ENCODE measurements at places on chromosomes 6 and 20.

- no peak for DNase-seq
Observed at GRCh38 chr20:56004611-56005388, 519 bp downstream of the CBLN4 start.

- no peak for DNase-seq
Observed at GRCh38 chr6:89008001-89008814, 44.8 kb upstream of the RNGTT start.

DNA sequence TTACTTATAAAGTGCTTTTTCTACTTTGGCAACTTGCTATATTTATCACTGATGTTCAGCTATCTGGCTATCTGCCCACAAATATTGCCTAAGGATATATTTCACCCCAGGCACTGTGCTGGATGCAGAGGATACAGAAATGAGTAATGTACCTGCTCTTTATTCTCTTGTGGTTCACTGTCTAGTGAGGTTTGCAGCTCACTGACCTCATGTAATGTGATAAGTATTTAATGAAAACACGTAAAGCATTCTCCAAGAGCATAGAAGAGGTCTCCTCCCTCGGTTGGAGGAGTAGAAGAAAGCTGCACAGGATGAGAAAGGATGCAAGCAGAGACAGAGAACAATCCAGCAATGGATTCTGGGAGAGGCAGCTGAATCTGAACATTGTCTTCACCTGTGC, 610.7 kb downstream of the CBLN4 start:
- DNase-seq: no peak

DNA sequence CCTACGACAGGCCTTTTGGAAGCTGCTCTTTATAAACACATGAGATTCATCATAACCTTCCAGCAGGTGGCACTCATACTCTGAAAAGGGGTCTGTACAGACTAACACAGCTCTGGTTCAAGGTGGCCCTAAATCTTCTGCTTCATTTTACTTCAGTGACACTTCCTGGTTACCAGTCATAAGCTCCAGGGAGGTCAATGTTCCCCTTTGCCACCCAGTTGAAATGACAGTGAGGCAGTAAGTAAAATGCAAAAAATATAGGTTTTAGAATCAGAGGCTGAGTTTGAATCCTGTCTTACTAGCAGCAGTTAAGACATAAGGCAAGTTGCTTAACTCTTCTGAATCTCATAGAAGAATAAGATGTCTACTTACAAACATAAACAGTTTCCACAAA, 132.8 kb downstream of the CDK19 start:
- DNase-seq: peak; percentile 18

DNA sequence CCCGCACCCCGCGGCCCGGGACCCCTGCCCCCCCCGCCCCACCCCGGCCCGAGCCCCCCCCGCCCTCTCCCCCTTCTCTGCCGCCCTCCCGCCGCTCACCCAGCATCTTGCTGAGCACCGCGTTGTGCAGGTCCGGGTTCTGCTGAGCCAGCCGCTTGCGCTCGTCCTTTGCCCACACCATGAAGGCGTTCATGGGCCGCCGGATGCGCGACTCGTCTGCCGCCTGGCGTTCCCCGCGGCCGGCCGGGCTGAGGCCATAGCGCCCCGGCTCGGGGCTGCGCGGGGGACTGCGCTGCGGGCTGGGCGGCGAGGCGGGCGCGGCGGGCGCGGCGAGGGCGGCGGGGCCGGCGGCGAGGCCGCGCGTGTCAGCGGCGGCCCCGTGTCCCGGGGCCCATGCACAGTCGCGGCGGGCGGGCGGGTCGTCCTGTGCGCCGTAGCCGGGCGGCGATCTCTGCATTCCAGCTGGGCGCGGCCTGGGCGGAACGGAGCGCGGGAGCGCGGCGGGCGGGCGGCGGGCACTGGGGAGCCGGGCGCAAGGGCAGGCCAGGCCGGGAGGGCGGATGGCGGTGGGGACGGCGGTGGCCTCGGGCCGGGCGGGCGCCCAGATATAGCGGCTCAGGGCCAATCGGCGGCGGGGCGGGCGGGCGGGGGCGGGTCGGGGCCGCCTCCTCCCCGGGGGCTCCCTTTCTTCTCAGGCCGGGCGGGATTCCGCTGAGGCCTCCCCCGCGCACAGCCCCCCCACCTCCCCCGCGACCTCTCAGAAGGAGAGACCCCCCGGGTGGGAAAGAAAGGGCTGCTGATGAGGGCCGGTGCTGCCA, at the start of gene SOX18:
Gene SOX18 (minus strand): TSS at position 580 of the 818 bp plus-strand sequence. CDS start 123 bp downstream, at position 457.
- no peak for DNase-seq

DNA sequence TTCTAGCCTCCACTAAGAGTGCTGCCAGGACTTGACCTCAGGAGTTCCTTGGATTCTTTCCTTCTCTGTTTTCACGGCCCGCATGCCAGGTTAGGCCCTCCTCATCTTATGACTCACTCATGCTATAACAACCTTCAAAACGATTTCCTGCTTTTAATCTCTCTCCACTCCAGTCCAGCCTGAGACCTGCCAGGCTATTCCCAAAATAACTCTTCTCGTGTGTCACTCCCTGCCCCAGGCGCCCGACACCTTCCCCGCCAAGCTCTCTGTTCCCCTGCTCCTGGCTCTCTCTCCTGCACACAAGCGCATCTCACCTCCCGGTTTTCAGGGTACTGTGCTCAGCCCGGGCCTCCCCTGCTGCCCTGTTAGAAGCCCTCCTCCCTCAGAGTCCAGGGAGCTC, 64.1 kb upstream of the RPS6KA2 start:
- DNase-seq: no peak

DNA sequence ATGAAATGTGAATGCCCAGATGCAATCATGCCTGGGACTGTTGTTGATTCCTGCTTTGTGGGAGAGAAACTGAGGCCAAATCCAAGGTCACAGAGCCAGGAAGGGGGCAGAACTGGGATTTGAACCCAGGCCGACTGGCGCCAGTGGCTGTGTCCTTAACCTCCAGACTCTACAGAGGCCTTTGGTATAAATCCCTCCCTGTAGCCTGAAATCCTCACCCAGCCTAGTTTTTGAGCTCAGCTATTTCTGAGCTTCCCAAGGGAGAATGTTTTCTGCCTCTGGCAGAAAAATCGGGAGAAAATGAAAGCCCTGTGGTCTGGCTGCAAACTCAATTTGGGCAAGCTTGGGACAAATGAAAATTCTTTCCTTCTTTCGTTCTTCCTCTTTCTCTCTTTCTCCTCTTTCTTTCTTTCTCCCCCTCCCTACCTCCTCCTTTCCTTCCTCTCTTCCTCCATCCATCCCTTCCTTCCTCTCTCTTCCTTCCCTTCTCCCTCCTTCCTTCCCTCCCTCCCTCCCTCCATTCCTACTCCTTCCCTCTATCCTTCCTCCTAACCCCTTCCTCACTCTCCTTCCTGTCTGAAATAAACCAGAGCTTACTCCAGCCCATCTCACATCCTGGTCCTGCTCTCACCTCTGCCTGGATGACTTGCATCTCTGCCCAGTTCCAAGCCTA, 34.9 kb downstream of the SNAI1 start:
- DNase-seq: no peak

DNA sequence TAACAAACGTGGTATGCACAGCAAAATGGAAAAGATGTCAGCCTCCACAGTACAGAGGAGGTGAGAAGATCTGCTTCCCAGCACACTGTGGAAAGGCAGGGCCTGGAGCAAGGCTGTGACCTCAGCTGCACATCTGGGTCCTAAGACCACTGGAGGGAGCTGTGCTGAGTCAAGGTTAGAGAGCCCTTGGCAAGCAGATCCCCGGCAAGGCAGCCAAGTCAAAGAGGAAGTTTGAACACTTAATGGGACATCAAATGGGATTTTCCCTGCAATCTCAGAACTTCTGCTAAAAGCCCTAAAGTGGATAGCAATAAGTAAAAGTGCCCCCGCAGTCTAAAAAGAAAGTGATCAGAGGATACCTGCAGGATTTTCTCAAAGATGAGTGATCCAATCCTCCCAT, 39.5 kb downstream of the UNC5CL start:
- no peak for DNase-seq

DNA sequence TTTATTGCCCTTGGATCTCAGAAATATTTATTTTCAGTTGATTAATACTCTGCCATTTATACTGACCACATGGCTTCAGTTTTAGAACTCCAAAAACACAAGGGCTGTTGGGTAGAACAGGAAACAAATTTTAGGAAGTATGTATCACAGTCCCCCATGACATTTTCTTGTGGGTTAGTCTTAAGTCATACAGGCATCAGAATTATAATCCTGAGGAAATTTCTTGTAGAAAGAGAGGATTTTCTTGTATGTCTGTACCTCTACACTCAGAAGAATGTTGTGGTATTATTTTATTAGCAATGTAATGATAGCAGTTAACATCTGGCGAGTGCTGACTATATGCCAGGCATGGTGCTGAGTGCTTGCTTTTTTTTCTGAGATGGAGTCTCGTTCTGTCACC, 302.9 kb downstream of the CLIC5 start:
- no peak for DNase-seq

- DNase-seq: no peak
Observed at GRCh38 chr20:15851576-15852215, 721.6 kb downstream of the KIF16B start.

DNA sequence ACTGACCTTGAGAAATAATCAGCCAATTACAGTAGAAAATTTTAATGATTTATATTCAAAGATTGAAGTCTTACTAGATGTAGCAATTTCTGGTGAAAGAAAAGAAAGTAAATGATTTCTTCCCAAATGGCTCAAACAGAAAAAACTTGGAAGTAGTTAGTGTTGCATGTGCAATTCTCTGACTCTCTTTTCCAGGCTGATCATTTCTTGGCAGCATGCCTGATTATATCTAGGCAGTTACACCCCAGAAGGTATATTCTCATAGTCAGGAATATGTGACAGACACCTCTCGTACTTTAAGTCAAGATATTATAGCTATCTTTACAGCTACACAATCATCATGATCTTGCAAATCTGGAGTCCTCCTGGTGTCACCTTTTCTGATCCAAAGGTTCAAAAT, 122.9 kb downstream of the PDE7B start:
- no peak for DNase-seq

DNA sequence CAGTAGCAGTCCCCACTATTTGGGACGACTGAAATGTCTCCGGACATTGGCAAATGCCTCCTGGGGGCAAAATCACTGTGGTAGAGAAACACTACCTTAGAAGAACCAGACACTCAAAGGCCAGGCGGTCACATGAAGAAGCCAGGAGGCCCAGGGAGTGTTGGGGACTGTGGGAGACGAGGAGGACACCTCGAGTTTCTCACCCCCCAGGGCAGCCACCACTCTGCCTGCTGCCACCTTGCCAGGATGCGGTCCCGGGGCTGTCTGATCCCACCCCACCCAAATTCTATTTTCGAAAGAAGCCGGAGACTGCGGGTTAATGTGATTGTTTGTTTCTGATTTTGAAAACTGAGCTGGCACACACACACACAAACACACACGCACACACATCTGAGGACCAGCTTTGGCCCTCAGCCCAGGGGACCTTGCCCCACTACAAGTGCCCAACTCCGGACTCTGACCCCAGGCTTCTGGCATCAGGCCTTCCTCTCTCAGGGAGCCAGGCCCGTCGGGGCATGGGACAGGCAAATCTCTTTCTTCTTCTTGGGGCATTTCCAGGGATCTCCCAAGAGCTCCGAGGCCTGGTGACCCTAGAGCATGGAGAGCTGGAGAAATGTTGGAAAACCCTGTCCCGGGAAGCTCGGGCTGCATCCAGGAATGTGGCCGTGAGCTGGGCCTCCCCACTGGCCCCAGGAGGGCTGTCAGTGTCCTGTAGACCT, 187.5 kb upstream of the PMEPA1 start:
- no peak for DNase-seq
